ENCODE measurements at places on chromosomes 13 and 19. TPM values are rescaled to one million over a fixed set of nuclear protein-coding genes. Genes with fewer than 3 reads are reported as not detected.

Gene MIPEP
- total RNA-seq = 65.4 TPM

Gene MRPS12
- 19.8 TPM for total RNA-seq

Gene LILRA2
- total RNA-seq = not detected

Gene ZNF426
- total RNA-seq = 22.4 TPM

Gene FPR1
- total RNA-seq = not detected

Gene PRR20E
- total RNA-seq = not detected

Gene GJA3
- 21.3 TPM for total RNA-seq

Gene FRY
- 9.2 TPM for total RNA-seq

Gene PLPPR3
- 0.47 TPM for total RNA-seq

Gene ZNF625
- total RNA-seq = 6.7 TPM

Gene HIPK4
- 0.16 TPM for total RNA-seq

Gene BST2
- total RNA-seq = 0.60 TPM

Gene APOC1
- total RNA-seq = 0.69 TPM

Gene MZT1
- 2.2 TPM for total RNA-seq

Gene EPN1
- total RNA-seq = 56.9 TPM

Gene PSMD8
- 195 TPM for total RNA-seq

Gene ELSPBP1
- total RNA-seq = not detected

Gene BCL3
- total RNA-seq = 5.0 TPM

Gene MAST1
- total RNA-seq = 0.95 TPM

Gene CNN2
- 152 TPM for total RNA-seq

Gene NUMBL
- total RNA-seq = 70.8 TPM

Gene ZNF229
- 18.0 TPM for total RNA-seq

Gene PTH2
- not detected for total RNA-seq

Gene ZFP14
- total RNA-seq = 6.0 TPM

Gene CTXN1
- total RNA-seq = 0.63 TPM

Gene LIPE
- 1.1 TPM for total RNA-seq

Gene ZSCAN5C
- total RNA-seq = not detected

Gene APOE
- total RNA-seq = 7.2 TPM

Gene ERVK3-1
- 31.8 TPM for total RNA-seq

Gene GPC5
- not detected for total RNA-seq

Gene CILP2
- total RNA-seq = under 0.01 TPM

Gene ZNF723
- total RNA-seq = not detected

Gene KLC3
- not detected for total RNA-seq

Gene CLEC17A
- 0.09 TPM for total RNA-seq

Gene MAP4K1
- total RNA-seq = 0.32 TPM

Gene KDELR1
- 48.9 TPM for total RNA-seq

Gene PTBP1
- total RNA-seq = 58.3 TPM

Gene ZNF846
- total RNA-seq = 18.5 TPM

Gene PDE4C
- total RNA-seq = 2.9 TPM

Gene PNMA8A
- total RNA-seq = 5.5 TPM

Gene GAS6
- total RNA-seq = 97.5 TPM

Gene MYH14
- total RNA-seq = 0.09 TPM

Gene ACER1
- 0.09 TPM for total RNA-seq

Gene PRKACA
- total RNA-seq = 42.7 TPM

Gene OLFM2
- total RNA-seq = 2.8 TPM

Gene TRIM28
- total RNA-seq = 415 TPM

Gene SIAH3
- total RNA-seq = not detected

Gene SLC7A10
- not detected for total RNA-seq

Measured in bronchial smooth muscle cell (primary cell).